ENCODE measurements at places on chromosomes 5 and 9. TPM values are rescaled to one million over a fixed set of nuclear protein-coding genes. Genes with fewer than 3 reads are reported as not detected.

DNA sequence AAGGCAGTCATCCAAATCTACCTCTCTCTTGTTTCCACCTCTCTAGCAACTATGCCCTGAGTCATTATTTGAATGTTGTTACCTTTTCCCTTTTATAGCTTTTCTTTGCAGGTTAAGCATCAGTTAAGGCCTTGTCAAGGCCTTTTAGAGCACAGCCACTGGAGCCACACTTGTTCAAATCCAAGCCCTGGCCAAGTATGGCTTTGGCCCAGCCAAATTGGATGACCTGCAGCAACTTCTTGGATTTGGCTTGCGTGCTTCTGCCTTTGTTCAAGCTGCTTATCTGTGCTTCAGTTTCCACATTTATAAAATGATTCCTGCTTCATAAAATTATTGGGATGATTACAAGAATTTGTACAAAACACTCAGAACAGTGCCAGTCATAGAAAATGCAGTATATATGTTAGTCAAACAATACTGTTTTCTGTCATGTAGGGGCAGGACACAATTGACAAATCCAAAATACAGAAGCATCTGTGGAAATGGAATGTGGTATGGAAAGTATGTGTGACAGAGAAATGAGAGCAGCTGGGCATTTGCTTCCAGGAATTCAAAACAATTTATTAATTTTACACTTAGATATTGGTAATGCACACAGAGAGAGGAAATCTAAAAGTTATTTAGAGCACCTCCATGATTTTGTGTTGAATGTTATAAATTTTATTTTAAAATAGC is 17.9 kb upstream of the RLN1 start:
- no peak overlapping the region for H3K4me3 ChIP-seq
- no peak for DNase-seq
- H3K27me3 ChIP-seq: no peaks in the 10 kb centered on the region
- peaks cover 7% of the 10 kb centered on the region for H3K4me1 ChIP-seq
- H3K27ac ChIP-seq: no peak overlapping the region
- H3K36me3 ChIP-seq: peaks cover 4% of the 10 kb centered on the region

DNA sequence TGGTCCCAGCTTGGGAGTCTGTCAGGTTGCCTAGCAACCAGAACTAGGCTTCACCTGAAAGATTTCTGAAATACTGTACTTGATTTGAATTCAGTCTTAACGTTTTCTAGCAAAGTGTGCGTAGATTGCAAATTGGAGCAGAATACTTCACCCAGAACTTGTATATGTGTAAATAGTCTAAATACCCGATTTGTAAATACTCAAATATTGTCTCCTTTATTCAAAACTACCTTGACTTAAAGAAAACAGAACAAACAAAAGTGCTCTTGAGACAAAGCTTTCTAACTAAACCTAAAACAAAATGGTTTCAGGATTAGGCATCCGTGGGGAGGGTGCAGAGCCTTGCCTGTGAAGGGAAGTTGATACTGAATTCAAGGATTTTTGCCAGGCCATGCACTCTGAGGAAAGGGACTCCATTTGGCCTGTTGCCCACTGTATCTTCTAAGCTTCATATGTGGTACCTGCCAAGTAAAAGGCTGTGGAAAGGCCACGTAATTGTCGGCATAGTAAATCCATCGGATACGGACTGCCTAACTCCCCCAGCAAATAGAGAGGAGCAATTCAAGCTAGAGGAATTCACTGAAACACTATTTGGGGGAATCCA is 744 bp upstream of the HMGCS1 start:
- H3K4me3 ChIP-seq: peak overlapping the region; percentile 78
- peaks cover 18% of the 10 kb centered on the region for H3K4me1 ChIP-seq
- H3K36me3 ChIP-seq: no peaks in the 10 kb centered on the region
- H3K27ac ChIP-seq: peak overlapping the region; percentile 90

DNA sequence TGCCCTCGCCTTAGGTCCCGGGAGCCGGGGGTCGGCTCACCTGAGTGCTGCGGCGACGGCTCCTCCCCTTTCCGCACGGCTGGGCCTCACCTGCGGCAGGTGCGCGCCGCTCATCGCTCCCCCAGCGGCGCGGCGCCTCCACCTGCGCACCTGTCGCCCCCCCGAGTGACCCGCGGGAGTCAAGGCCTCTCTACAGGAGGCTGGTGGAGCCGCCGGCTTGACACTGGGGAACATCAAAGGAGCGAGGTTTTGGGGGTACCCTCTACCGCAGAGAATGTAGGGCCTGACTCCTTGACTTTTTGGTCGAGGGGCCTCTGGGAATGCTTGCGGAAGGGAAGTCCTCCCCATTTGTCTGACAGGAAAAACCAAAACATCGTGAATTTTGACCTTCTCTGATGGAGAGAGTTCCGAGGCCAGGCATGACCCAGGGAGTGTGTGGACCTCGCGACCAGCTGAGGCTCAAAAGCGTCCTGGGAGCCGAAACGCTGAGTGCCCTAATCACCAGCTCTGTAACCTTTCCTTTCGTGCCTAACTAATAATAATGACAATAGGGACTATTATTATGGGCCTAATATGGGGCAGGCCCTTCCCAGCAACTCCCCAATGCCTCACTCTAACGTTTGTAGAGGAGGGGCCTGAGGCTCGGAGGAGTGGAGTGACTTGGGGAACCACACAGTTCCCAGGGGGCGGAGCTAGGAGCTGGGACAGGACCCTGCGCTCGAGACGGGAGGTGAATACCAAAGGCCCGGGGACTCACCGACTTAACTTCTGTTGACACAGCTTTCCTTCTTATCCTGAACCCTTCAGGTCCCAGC is 714 bp upstream of the IER5L start:
- H3K27ac ChIP-seq: no peak overlapping the region
- H3K27me3 ChIP-seq: peaks cover 5% of the 10 kb centered on the region
- no peak for DNase-seq
- H3K4me1 ChIP-seq: peaks cover 24% of the 10 kb centered on the region
- no peaks in the 10 kb centered on the region for H3K36me3 ChIP-seq

GRCh38 chr5:38585816-38586215 is 29.4 kb upstream of the LIFR start:
- H3K4me1 ChIP-seq: peaks cover 5% of the 10 kb centered on the region
- H3K27me3 ChIP-seq: no peaks in the 10 kb centered on the region
- DNase-seq: no peak
- no peaks in the 10 kb centered on the region for H3K36me3 ChIP-seq

GRCh38 chr5:11298877-11299276 is 537.8 kb upstream of the DAP start:
- H3K4me1 ChIP-seq: no peaks in the 10 kb centered on the region
- DNase-seq: no peak
- no peaks in the 10 kb centered on the region for H3K27me3 ChIP-seq
- H3K4me3 ChIP-seq: no peak overlapping the region
- no peaks in the 10 kb centered on the region for H3K36me3 ChIP-seq

- H3K27ac ChIP-seq: no peak overlapping the region
- no peak overlapping the region for H3K4me3 ChIP-seq
- DNase-seq: no peak
- no peaks in the 10 kb centered on the region for H3K4me1 ChIP-seq
- no peaks in the 10 kb centered on the region for H3K36me3 ChIP-seq
- H3K27me3 ChIP-seq: no peaks in the 10 kb centered on the region
Measured at GRCh38 chr9:8823131-8823895, 1023.7 kb upstream of the DMAC1 start.

The CCDC152 gene
- total RNA-seq: 0.61 TPM

The TRIM36 gene
- total RNA-seq: 0.92 TPM

The ACSL6 gene
- total RNA-seq: 0.29 TPM

GRCh38 chr9:17380126-17380861 is 198.6 kb upstream of the SH3GL2 start:
- no peaks in the 10 kb centered on the region for H3K27me3 ChIP-seq
- no peak for DNase-seq
- no peaks in the 10 kb centered on the region for H3K4me1 ChIP-seq
- H3K4me3 ChIP-seq: no peak overlapping the region
- H3K27ac ChIP-seq: no peak overlapping the region

DNA sequence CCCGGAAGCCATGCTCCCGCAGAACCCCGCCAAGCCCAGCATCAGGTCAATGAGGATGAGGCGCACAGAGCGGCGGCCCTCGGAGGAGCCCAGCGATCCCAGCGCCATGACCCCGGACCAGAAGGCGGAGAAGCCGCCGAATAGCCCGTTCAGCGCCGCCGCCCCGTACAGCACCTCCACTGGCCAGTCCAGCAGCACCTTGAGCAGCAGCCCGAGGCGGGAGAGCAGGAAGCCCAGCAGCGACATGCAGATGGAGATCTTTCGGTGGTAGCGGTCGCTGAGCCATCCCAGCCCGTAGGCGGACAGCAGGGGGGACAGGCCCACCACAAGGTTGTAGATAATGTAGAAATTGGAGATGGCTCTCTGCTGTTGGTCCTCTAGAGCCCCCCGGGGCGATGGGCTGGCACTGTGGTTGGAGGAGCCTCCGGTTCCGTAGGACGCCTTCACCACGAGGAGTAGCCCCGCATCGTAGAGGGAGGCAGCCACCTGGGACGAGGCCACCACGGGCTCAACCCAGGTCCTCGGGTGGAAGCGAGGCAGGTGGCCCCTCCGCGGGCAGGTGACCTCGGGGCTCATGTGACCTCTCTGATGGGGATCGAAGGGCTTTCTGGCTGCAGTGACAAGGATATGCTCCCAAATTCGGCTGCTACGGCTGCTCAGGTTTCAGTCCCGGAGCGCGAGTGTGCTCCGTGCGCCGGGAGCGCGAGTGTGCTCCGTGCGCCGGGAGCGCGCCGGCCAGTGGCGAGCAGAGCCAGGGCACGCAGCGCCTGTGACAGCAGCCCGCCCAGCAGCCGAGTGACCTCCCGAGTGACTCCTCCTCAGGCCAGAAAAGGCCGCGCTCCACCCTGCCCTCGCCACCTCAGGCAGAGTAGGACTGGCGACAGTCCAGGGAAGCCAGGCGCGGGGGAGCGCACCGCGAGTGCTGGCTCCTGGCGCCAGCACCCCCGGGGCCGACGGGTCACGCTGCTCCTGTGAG is at the start of gene SLC46A2:
Gene SLC46A2 (minus strand): TSS at position 771 of the 976 bp plus-strand sequence. CDS start 195 bp downstream, at position 576.
- no peaks in the 10 kb centered on the region for H3K27me3 ChIP-seq
- H3K4me3 ChIP-seq: peak within 1 kb of the TSS; percentile 38
- no peak within 1 kb of the TSS for H3K27ac ChIP-seq
- no peaks in the 10 kb centered on the region for H3K4me1 ChIP-seq
- H3K36me3 ChIP-seq: no peaks in the 10 kb centered on the region
- no peak for DNase-seq

DNA sequence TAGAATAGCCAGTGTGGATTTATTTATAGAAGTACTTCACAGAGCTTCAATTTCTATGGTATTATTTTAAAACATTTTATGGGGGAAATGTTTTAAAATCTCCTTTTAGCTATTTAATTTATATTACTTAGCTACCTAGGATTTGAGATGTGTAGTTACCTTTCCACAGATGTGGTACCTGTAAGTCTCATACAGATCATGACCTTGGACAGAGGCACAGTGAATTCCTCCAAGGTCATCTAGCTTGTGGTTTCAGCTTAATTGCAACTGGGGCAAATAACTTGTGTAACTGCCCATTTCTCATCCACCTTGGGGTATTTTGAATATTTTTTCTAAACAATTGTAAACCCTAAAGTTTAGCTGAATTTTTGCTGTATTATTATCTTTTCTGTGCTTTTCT is 89.2 kb downstream of the DMRTA1 start:
- no peak for DNase-seq
- H3K36me3 ChIP-seq: no peaks in the 10 kb centered on the region
- H3K27me3 ChIP-seq: no peaks in the 10 kb centered on the region
- no peak overlapping the region for H3K27ac ChIP-seq
- no peak overlapping the region for H3K4me3 ChIP-seq

The PCSK1 gene
- total RNA-seq: not detected

DNA sequence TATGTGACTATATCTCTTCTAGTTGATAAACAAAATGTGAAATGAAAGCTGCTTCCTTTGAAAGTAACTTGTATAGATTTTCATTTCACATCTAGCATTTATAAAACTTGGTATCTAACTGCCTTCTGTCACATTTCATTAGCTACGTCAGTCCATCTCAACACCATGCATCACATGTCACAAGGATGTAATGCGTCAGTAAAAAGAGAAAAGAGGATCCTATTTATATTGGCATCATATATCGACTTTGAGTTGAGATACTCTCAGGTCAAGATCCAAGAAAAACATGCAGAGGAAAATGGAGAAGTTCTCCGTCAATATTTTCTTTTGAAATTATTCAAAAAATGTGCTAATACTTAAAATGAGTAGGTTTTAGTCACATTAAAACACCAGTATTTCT is 1211.2 kb downstream of the EFNA5 start:
- H3K36me3 ChIP-seq: no peaks in the 10 kb centered on the region
- H3K27ac ChIP-seq: no peak overlapping the region
- no peak overlapping the region for H3K4me3 ChIP-seq
- no peak for DNase-seq
- H3K4me1 ChIP-seq: no peaks in the 10 kb centered on the region

DNA sequence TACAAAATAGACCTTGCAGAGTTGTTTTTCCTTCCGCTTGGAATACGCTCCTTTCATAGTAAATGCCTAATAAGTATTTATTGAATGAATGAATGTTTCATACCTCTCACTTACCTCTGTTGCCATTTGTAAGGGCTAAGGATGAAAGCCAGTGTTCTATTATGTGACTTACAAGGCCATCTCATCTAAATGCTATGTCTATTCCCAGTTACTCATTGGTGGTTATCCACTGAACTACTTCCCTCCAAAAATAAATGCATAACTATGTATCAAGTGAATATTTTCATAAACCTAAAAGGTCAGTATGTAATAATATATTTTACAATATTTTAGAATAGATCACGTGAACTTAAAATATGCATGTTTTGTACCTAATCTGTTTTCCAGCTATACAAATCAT is 670.5 kb upstream of the RGMB start:
- no peak overlapping the region for H3K4me3 ChIP-seq
- H3K4me1 ChIP-seq: no peaks in the 10 kb centered on the region
- H3K27me3 ChIP-seq: no peaks in the 10 kb centered on the region
- no peak for DNase-seq
- H3K27ac ChIP-seq: no peak overlapping the region
